A375 (cell line): ENCODE measurements at places on chromosomes 3 and 15. TPM values are rescaled to one million over a fixed set of nuclear protein-coding genes. Genes with fewer than 3 reads are reported as not detected.

The PDCD10 gene
- total RNA-seq, result 74.9 and 82.0 TPM in 2 replicates

The ITPKA gene
- total RNA-seq, result 1.8 and 1.9 TPM in 2 replicates

The OR5K2 gene
- total RNA-seq, result not detected in 2 replicates

The RSRC1 gene
- 47.2 and 63.8 TPM in 2 replicates for total RNA-seq

The AHSG gene
- total RNA-seq, result not detected in 2 replicates

The GPR62 gene
- total RNA-seq, result 0.40 TPM in 1 of 2 replicates, not detected in the other

The C3orf85 gene
- not detected in 2 replicates for total RNA-seq

The HACD2 gene
- total RNA-seq, result 12.3 and 14.3 TPM in 2 replicates

The KBTBD8 gene
- 2.1 and 5.7 TPM in 2 replicates for total RNA-seq

The POPDC2 gene
- total RNA-seq, result 0.05 and 0.19 TPM in 2 replicates

The SLC22A14 gene
- 0.29 TPM in 1 of 2 replicates, not detected in the other for total RNA-seq
